ENCODE measurements at places on chromosomes 6 and 20. TPM values are rescaled to one million over a fixed set of nuclear protein-coding genes. Genes with fewer than 3 reads are reported as not detected.

DNA sequence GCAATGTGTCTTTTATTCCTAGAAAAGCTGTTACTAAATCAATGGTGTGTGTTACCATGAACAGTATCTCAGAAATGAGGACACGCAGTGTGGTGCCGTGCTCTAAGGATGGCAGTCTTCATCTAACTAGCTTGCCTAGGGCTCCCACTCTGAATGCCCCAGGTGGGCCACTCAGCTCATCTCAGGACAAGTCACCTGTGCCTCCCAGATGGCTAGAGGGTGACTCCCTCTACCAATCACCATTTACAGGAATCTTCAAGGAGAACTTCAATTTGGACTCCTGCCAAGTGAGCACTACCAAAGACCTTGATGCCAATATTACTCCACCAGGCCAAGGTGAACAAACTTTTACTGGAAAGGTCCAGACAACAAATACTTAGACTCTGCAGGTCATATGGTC lies 202.8 kb upstream of the FOXQ1 start:
- DNase-seq, result no peak

DNA sequence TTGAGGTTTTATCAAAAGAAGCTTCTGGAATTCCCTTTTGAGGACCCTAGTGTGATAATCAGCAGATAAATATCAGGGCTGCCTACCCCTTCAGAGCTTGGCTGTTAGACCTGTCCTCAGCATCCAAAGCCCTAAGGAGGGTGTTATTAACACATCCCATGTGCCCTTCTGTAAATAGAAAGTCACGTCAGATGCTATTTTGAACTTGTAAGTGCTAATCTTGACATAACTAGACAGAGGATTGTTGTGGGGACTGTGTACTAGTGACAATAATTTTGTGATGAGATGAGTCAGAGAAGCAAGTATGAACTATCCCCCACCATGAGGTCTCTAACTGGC lies 4.9 kb upstream of the LAMA4 start:
- DNase-seq, result no peak

DNA sequence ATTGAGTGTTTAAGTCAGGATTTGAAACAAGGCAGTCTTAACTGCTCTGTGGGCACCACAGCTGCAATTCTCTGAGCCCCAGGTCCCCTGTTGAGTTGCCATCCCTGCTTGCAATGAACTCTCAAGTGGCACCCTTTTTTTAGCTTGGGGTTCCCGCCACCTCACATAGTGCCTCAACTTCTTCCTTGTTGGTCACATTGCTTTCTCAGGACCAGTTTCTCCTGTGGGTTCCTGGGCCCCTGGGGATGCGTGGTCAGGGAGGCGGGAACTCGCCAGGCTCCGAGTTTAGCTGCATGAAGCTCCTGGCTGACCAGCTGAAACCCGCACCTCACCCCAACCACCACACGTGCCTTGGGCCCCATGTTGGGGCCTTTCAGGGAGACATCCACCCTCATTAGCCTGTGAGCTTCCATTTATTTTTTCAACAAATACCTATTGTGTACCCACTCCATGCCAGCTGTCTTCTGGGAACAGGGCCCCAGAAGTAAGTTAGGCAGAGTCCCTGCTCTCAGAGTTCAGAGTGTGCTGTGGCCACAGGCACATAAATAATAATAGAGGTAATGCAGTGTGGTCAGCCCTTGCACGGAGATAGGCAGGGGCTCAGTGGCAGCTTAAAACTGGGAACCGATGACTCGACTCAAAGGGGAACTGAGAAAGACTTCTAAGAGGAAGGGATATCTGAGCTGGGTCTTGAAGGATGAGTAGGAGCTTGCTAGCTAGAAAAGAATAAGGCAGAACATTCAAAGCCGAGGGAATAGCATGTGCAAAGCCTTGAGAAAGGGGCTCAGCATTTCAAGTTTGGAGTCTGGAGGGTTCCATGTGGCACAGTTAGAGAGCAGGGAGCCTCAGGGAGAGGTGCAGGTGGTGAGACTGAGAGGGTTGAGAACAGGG lies 33.9 kb upstream of the FAM83D start:
- DNase-seq, result no peak

DNA sequence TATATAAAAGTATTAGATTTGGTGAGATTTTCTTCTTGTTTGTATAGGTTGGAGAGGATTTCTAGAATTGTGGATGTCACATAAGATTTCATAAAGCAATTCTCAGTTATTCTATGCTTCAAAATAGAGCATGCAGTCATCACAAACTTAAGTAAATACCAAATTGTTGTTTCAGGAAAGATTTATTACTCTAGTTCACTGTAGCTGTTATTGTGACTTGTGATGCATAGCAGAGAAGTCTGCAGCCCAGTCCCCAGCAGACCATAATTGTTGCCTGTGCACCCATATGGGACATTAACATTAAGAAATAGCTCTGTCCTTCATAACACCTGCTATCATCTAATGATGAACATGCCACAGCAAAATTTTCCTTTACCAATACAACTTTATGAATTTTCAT lies 228.0 kb upstream of the FAM83B start:
- DNase-seq, result no peak

- no peak for DNase-seq
Observed at GRCh38 chr20:61166324-61166723, 85.7 kb upstream of the CDH4 start.

AURKA gene
- 1.8 TPM for total RNA-seq

CRIP3 gene
- 1.00 TPM for total RNA-seq

TRIM31 gene
- not detected for total RNA-seq

LY86 gene
- total RNA-seq, result 1.5 TPM

SLPI gene
- 74.0 TPM for total RNA-seq

Measured in posterior vena cava (tissue), 2 donors.